ENCODE measurements at places on chromosomes 6 and 20. TPM values are rescaled to one million over a fixed set of nuclear protein-coding genes. Genes with fewer than 3 reads are reported as not detected.
A peak's percentile ranks its signal among the peaks of the same experiment; 100 is the strongest.

GRCh38 chr20:23118144-23118543, 32.0 kb upstream of the CD93 start:
- peak; percentile 49 for DNase-seq

GRCh38 chr20:1272368-1273100, 6.4 kb downstream of the SNPH start:
- DNase-seq, result no peak

- DNase-seq, result no peak
These were observed 46.9 kb downstream of the MAP3K4 start for GRCh38 chr6:161038229-161039031.

Gene SLC25A27
- 25.6 TPM for total RNA-seq

DNA sequence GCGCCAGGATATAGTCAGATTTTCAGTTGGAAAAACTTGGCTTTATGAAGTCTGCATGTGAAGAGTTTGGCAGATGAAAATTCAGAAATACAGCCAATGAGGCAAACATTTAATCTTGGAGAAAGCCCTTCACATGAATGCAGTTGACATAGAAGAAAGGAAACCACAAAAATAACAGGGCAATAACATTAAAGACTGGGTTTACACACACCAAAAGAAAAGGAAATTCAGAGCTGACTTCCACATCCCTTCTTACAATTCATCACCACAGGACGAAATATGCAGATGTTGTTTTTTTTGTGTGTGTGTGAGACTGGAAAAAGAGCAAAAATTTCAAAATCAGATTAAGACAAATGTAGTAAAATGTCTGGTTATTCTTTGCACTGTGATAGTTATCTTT, 69.8 kb upstream of the HEY2 start:
- no peak for DNase-seq

- DNase-seq, result no peak
These were observed 701.8 kb upstream of the FLRT3 start for GRCh38 chr20:15039088-15039752.

Gene OVOL2
- not detected for total RNA-seq

DNA sequence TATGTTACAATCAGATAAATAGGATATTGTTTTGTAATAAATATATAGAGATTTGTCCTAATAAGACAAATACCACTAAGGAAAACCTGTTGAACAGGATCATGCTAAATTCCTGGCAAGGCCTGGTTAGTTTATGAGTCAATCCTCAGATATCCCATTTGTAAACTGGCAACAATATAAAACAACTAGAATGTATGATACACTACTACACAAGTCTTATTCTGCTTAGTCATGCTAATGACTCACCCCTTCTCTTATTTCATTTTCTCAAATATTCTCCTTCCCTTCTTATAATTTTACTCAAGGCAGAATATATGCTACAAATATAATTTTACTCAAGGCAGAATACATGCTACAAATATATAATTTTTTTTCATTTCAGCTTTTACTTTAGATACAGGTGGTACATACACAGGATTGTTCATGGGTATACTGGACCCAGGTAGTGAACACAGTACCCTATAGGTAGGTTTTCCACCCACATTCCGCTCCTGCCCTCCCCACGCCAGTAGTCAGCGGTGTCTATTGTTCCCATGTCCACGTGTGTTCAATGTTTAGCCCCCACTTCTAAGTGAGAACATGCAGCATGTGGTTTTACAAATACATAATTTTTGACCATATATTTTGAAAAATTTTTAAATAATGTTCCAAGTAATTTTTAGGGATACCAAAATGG, 6.3 kb downstream of the OSER1 start:
- DNase-seq, result no peak

DNA sequence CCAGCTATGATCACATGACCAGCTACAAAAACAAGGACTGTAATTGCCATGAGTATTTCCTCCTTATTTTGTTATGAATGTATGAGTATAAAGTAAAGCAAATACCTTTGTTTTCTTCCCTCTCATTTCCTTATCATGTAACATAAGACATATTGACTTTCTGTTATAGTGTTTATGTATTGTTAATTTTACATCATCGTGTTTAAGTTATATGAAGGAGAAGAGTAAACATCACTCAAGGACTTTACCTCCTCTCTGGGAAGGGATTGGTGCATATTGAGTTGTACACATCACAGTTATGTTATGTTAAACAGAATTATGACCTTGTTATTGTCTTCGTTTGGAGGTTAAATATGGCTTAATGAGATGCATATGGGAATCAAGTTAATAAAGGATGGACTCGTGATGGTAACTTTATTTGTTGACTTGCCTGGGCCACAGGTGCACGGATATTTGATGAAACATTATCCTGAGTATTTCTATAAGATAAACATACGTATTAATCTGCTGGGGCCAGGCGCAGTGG, 57.3 kb upstream of the CNKSR3 start:
- DNase-seq, result no peak

Gene PTGIS
- 37.6 TPM for total RNA-seq

- no peak for DNase-seq
These were observed 12.6 kb downstream of the PCMTD2 start for GRCh38 chr20:64268174-64268573.

Gene LAMA2
- 344 TPM for total RNA-seq

DNA sequence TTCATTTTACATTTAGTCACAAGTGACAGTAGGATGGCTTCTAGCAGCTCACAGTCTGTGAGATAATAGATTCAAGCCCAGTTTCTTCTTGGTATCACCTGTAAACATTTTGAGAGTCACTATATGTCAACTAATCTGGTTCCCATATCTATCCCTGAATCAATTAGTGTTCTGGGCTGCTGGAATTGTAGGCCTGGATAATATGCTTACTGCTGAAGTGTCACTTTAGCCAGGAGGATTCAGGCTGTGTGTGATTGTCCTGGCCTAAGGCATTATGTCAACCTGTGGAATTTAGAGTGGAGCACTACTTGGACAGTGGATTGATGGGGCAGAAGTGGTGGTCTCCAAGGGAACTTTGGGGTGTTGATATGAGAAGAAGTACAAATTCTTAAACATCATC, 1071.8 kb upstream of the CITED2 start:
- DNase-seq, result no peak

Gene FERMT1
- total RNA-seq, result 0.54 TPM

DNA sequence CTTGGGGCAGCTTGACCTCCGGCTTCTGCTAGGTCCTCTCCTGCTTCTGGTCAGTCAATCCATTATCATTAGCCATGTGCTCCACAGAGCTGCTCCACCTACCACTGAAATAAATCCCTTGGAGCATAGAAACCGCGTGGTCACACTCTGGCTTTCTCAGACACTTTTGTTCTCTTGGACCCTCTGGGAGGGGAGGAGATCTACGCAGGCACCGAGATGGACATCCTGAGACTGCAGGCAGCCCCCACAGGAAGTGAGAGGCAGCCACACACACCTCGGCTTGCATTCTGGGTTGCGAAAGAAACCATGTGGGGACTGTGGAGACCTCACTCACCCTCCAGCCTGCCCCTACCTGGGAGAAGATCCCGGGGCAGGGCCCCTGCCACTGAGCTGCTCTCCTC, 79.5 kb downstream of the FYN start:
- no peak for DNase-seq

Gene C4B
- total RNA-seq, result 92.4 TPM

GRCh38 chr6:15444881-15445280, 199.0 kb downstream of the JARID2 start:
- no peak for DNase-seq

GRCh38 chr20:51021067-51022025, 1.6 kb downstream of the KCNG1 start:
- DNase-seq, result no peak

Data from cardiac septum (tissue), 1 donor.